ENCODE measurements at places on chromosomes 6 and 20. TPM values are rescaled to one million over a fixed set of nuclear protein-coding genes. Genes with fewer than 3 reads are reported as not detected.

Gene MUC21
- polyA plus RNA-seq, result not detected

Gene FAM209B
- 0.62 TPM for polyA plus RNA-seq

Gene SPATS1
- not detected for polyA plus RNA-seq

Gene POPDC3
- polyA plus RNA-seq, result 50.3 TPM

Gene GLP1R
- polyA plus RNA-seq, result 1.1 TPM

Gene RNF8
- polyA plus RNA-seq, result 9.5 TPM

Gene HTR1E
- not detected for polyA plus RNA-seq

Gene DOK5
- 2.3 TPM for polyA plus RNA-seq

Gene KCNB1
- polyA plus RNA-seq, result 0.80 TPM

- DNase-seq, result no peak
These were observed 298.3 kb upstream of the SASH1 start for GRCh38 chr6:148044261-148044751.

DNA sequence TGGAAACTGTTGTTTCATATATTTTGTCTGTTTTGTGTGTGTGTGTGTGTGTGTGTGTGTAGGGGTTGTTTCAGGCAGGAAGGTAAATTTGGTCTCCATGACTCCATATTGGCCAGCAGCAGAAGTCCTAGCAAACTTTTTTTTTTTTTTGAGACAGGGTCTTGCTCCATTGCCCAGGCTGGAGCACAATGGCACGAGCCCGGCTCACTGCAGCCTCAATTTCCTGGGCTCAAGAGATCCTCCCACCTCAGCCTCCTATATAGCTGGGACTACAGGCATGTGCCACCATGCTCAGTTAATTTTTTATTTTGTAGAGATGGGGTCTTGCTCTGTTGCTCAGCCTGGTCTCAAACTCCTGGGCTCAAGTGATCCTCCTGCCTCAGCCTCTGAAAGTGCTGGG, 75.8 kb downstream of the PRDM1 start:
- DNase-seq, result no peak

GRCh38 chr6:40349901-40350746, 237.0 kb downstream of the LRFN2 start:
- DNase-seq, result no peak

DNA sequence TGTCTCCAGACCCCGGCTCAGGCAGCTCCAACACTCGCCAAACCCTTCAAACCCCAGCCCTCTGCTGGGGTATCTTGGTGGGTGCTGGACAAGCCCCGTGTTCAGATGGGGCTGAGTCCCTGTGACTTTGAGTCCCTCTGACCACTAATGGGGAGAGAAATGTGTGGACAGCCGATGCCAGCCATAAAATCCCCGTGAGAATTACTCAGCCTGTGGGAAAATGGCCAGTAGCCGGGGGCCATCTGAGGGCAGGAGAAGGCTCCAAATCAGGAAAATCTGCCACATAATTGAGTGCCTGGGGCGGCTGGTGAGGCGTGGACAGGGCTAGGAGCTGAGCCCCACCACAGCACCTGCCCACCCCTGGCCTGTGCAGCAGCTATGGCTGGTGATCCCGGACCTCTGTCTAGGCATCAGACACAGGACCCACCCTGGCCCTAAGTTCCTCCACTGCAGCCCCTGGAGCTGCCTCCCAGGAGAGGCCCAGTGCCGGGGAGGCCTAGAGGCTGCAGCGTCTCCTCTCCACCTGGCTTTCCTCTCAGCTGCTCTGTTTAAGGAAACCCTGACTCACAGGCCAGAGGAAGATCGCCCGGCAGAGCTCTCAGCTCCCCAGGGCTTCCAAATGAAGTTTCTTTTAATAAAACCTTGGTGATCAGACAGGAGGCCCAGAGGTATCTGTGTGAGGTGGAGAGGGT, 53.7 kb upstream of the SLCO4A1 start:
- no peak for DNase-seq

DNA sequence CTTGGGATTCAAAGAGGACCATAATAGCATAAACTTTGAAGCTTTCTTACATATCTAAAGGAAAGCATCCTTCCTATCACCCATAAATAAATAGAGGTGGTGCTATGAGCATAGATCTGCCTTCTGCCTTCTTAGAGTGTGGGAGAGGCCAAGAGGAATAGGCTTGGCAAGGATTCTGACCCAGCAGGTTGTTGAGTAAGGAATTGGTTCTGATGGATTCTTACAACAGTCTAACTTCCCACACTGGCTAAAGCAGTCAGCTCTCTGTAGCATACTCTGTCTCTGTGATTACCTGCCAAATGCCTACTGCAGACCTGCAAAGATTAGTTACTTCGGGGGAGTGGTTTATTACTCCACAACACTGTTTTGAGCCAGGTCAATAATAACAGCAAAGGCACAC, 198.0 kb upstream of the RAB32 start:
- DNase-seq, result no peak

DNA sequence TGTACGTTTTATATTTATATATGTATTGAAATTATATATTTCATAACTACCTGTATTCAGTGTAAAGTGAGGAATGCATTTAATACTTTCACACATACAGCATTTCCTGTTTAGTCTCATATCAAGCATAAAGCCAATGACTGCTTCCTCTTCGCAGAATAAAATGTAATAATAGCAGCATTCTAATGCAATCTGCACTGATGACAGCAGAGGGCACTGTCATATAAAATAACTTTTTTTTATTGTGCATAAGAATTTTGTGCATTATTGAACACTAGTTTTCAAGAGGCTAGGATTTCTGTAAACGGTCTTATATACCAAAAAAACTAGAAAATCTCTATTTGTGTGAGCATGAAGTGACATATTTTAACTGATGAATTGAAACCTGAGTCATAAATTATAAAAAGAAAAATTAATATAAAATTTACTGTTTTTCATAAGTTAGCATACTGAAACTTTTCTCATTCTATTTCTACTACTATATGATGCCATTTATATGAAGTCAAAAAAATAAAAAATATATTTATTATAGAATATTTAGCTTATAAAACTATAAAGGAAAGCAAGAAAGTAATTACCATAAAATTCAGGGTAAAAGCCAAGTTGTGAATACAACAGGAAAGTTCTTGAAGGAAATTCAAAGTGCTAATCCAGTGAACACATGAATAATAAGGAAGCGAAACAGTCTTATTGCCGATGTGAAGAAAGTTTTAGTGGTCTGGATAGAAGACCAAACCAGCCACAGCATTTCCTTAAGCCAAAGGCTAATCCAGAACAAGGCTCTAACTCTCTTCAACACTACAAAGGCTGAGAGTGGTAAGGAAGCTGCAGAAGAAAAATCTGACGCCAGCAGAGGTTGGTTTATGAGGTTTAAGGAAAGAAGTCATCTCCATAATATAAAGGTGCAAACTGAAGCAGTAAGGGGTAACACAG, 36.3 kb downstream of the RNF146 start:
- peak; percentile 14 for DNase-seq

DNA sequence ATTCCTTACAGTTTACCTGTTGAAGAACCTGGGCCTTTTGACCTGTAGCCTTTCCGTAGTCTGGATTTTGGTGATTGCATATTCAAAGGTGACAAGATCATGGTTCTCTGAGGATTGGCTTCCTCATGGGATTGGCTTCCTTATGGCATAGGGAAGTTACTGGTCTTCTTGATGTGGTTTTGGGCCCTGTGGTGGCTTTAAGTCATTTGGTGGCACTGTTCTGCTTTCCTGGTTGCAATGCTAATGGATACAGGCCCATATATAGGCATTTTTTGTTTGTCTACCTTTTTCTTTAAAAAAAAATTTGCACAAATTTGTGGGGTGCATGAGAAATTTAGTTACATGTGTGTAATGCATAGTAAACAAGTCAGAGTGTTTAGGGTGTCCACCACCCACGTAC, 185.7 kb downstream of the CDKAL1 start:
- DNase-seq, result no peak

GRCh38 chr20:22944062-22944461, 91.0 kb upstream of the SSTR4 start:
- DNase-seq, result no peak

- DNase-seq, result no peak
These were observed 628.2 kb downstream of the COL12A1 start for GRCh38 chr6:74577619-74578018.

- DNase-seq, result no peak
These were observed 232.7 kb downstream of the DLL1 start for GRCh38 chr6:170057961-170058877.

DNA sequence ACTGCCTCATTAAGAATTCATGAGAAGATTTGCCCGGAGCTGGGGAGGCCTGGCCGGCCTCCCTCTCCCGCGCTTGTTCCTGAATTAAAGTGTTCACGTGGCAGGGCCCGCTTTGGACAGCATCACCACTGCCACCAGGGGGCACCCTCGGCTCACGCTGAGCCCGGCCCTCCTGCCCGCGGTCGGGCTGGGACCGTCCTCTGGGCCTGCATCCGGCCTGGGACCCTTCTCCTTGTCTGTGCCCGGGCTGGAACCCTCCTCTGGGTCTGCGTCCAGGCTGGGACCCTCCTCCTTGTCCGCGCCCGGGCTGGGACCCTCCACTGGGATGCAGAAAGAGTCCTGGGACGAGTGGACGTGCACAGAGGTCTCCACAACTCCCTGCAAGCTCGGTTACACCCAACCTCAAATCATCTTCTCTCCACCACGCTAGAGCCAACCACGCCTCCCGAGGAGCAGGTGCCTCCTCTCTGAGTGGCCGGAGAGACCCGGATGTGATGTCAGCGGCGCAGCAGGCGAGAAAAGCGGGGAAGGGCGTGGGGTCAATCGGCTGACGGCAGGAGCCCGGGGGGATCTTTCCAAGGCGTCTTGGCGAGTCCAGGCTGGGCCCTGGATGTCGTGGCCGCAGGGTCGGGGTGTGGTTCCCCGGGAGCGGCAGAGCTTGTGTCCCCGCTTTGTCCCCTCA, 50.9 kb upstream of the DACT2 start:
- DNase-seq, result peak; percentile 65

- no peak for DNase-seq
These were observed 4.1 kb downstream of the ZC3H12D start for GRCh38 chr6:149480502-149481280.

DNA sequence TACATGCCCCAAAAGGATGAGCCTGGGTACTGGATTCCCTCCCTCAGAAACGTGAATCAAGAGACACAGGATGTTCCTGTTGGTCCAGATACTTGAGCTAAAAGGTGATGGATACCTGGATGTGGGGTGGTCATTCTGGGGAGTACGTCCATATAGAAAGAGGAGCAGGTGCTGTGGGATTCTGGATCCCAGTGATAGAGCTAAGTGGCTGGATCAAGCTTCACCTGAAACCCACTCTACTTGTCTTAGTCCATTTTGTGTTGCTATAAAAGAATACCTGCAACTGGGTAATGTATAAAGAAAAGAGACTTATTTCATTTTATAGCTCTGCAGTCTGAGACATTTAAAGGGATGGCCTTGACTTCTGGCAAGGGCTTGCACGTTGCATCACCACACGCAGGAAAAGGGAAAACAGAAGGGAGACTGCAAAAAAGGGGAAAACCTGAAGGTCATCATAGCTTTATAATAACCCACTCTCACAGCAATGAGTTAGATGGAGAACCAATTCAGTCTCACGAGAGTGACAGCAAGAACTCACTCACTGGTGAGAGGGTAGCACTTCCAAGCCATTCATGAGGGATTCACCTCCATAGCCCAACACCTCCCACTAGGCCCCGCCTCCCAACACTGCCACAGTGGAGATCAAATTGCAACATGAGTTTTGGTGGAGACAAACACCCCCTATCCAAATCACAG, 31.2 kb downstream of the RIPOR3 start:
- no peak for DNase-seq

DNA sequence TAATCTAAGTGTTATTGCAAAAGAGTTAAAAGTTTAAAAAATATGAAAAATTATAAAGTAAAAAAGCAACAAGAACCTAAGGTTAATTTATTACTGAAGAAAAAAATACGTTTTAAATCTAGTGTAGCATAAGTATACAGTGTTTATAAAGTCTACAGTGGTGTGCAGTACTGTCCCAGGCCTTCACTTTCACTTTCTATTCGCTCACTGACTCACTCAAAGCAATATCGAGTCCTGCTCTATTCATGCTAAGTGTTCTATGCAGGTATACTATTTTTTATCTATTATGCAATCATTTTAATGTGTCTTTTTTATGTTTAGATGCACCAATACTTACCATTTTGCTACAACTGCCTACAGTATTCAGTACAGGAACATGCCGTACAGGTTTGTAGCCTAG, 113.0 kb downstream of the MANEA start:
- DNase-seq, result no peak

DNA sequence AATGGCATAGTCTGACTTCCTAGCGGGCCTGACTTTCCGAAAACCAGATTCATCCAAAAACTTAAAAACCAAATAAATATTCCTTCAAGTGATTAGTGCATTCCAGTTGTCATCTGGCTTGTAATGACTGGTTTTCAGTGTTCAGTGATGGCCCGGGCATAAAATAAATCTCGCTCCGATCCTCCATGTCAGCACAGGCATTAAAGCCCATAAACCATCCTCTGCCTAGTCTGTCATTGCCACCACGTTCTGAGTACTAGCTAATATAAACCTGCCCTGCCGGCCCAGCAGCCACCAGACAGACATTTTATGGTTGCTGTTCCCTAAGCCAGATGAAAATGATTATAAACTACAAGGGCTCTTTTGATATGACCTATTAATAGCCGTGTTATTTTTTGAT, 232.3 kb upstream of the GMDS start:
- no peak for DNase-seq

DNA sequence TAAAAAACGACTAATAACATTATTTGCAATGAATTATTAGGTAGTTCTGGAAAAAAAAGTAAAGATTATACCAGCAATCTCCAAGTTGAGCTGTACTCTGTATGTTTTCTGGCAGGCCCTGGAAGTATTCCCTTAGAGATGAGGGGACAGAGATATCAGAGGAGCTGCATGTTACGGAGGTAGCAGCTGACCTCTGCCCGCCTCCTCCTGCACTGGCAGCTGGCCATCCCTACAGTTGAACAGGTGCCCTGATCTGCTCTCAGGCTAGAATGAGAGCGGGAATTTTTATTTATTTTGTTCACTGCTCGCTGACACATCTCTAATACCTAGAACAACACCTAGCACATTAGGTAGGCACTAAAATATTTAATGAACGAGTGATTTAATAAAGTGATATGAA, 23.1 kb downstream of the FBXL4 start:
- DNase-seq, result peak; percentile 45

DNA sequence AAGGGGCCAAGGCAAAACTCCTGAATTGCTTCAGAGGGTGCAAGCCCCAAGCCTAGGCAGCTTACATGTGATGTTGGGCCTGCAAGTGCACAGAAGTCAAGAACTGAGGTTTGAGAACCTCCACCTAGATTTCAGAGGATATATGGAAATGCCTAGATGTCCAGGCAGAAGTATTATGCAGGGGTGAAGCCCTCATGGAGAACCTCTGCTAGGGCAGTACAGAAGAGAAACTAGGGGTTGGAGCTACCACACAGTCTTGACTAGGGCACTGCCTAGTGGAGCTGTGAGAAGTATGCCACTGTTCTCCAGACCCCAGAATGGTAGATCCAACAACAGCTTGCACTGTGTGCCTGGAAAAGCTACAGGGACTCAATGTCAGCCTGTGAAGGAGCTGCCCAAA, 179.7 kb upstream of the GJE1 start:
- no peak for DNase-seq

GRCh38 chr20:2168946-2169345, 67.3 kb downstream of the STK35 start:
- DNase-seq, result no peak

GRCh38 chr20:48933017-48933766, 11.7 kb downstream of the ARFGEF2 start:
- DNase-seq, result no peak

GRCh38 chr6:166423051-166423745, 40.5 kb upstream of the MPC1 start:
- no peak for DNase-seq

- DNase-seq, result no peak
These were observed 104.9 kb upstream of the PREP start for GRCh38 chr6:105507811-105508210.

- no peak for DNase-seq
These were observed 6.2 kb downstream of the ENPP1 start for GRCh38 chr6:131813991-131814390.

GRCh38 chr20:44733341-44734069, 12.2 kb upstream of the KCNK15 start:
- DNase-seq, result peak; percentile 69
